T-cell (primary cell): ENCODE measurements at places on chromosomes 16 and 17. TPM values are rescaled to one million over a fixed set of nuclear protein-coding genes. Genes with fewer than 3 reads are reported as not detected.
A peak's percentile ranks its signal among the peaks of the same experiment; 100 is the strongest.

DNA sequence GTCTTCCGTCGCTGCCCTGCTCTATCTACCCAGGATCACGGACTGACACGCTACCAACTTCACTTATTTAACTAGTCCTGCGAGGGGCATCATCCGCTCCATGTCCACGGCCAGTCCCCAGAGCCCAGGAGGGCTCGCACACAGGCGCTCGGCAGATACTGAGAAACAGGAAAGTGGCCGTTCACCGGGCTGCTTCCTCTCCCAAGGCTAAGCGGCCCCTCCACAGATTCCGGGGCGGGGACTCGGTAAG, 388 bp downstream of the OXLD1 start:
- H3K4me1 ChIP-seq, result peaks cover 35% of the 10 kb centered on the region
- peak overlapping the region; percentile 83 for H3K4me3 ChIP-seq
- H3K27me3 ChIP-seq, result no peaks in the 10 kb centered on the region
- peaks cover 4% of the 10 kb centered on the region for H3K36me3 ChIP-seq
- no peak for DNase-seq

Gene NOTUM
- not detected for total RNA-seq

Gene SLC13A2
- not detected for total RNA-seq

Gene BICDL2
- total RNA-seq, result not detected

Gene PLEKHM1
- total RNA-seq, result 78.8 TPM

DNA sequence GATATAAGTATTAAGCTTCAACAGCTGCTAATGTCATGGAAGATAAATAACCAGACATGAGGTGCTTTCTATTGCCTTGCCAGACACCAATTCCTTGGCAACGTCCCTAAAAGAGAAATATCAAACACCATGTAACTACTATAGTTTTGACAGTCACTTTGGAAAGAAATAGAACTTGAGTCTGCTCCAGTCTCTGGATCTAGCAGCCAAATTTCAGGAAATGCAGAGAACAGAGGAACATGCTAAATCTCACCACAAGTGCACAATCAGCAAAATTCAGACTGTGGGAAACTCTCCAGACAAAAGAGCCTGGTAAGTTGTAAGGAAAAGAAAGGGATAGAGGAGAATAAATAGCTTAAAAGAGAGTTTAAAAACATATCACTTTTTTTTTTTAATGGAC, 28.4 kb upstream of the TANC2 start:
- no peak for DNase-seq
- H3K27me3 ChIP-seq, result peaks cover 2% of the 10 kb centered on the region
- H3K36me3 ChIP-seq, result no peaks in the 10 kb centered on the region

Gene HEATR9
- 0.90 TPM for total RNA-seq

- H3K27ac ChIP-seq, result peak overlapping the region; percentile 63
- DNase-seq, result no peak
- H3K27me3 ChIP-seq, result no peaks in the 10 kb centered on the region
- H3K4me1 ChIP-seq, result peaks cover 22% of the 10 kb centered on the region
- peak overlapping the region; percentile 79 for H3K4me3 ChIP-seq
Measured at GRCh38 chr16:8798174-8798527, 512 bp downstream of the PMM2 start.

Gene CSH2
- total RNA-seq, result not detected

GRCh38 chr16:54816471-54816870, 114.2 kb upstream of the IRX5 start:
- H3K36me3 ChIP-seq, result no peaks in the 10 kb centered on the region
- peaks cover 8% of the 10 kb centered on the region for H3K27me3 ChIP-seq
- no peak overlapping the region for H3K27ac ChIP-seq
- no peak for DNase-seq
- no peak overlapping the region for H3K4me3 ChIP-seq
- no peaks in the 10 kb centered on the region for H3K4me1 ChIP-seq

DNA sequence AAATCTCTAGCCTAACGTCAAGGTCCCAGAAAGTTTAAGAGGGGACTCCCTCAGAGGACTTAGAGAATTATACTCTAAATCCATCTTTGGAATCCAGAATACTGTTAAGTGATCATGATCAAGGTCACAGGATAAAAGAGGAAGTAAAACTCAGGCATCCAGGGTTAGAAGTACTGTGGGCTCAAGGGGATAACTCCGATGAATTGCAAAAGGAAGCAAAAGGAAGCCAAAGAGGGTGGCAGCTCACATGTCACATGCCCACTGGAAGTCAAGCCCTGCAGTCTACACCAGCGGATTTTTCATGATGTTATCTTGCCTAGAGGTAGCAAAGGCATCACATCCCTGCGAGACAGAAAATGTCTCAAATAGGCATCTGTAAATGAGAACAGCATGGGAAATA, 3.8 kb downstream of the ZNF821 start:
- peaks cover 41% of the 10 kb centered on the region for H3K4me1 ChIP-seq
- H3K27ac ChIP-seq, result no peak overlapping the region
- DNase-seq, result no peak
- H3K4me3 ChIP-seq, result no peak overlapping the region
- H3K36me3 ChIP-seq, result peaks cover 22% of the 10 kb centered on the region
- no peaks in the 10 kb centered on the region for H3K27me3 ChIP-seq
